ENCODE measurements at places on chromosomes 6 and 20.

DNA sequence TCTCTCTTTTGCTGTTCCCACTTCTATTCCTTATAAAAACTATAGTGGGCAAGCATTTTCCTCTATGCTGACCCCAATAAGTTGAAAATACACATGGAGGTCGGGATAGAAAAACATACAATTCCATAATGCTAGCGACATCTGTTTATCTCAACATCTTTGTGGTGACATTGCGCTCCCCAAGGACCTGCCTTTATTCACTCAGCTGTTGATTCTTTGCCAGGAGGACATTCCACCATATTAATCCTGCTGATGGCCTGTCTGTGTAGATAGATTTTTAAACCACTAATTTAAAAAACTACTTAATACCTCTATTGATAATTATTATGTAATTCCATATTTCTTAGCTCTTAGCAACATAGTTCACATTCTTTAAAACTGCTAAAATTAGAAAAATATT is 555.3 kb upstream of the MAP3K7 start:
- no peak for DNase-seq

GRCh38 chr6:101666256-101666655 is 272.7 kb downstream of the GRIK2 start:
- no peak for DNase-seq

- DNase-seq = no peak
Observed at GRCh38 chr6:145277358-145278086, 457.8 kb downstream of the EPM2A start.

DNA sequence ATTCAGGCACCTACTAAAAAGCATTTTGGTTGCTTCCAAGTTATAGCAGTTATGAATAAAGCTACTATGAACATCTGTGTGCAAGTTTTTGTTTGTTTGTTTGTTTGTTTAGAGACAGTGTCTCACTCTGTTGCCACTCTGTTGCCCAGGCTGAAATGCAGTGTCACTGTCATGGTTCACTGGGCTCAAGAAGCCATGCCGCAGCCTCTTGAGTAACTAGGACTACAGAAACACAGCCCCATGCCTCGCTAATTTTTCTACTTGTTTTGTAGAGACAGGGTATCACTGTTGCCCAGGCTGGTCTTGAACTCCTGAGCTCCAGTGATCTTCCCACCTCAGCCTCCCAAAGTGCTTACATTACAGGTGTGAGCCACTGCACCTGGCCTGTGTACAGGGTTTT is 795.9 kb downstream of the EPHA7 start:
- DNase-seq = no peak

- no peak for DNase-seq
Observed at GRCh38 chr20:42274986-42275385, 656.8 kb upstream of the CHD6 start.

GRCh38 chr20:17875981-17876385 is 92.6 kb downstream of the SNX5 start:
- DNase-seq = no peak

Data from CD4-positive, alpha-beta T cell treated with Interleukin-2 at 100 ng/mL for 4 hours (primary cell).